ENCODE measurements at places on chromosomes 16 and 17. TPM values are rescaled to one million over a fixed set of nuclear protein-coding genes. Genes with fewer than 3 reads are reported as not detected.

GRCh38 chr17:57707892-57708291 lies 37.2 kb downstream of the CCDC182 start:
- no peak overlapping the region for H3K27ac ChIP-seq
- DNase-seq = no peak
- no peak overlapping the region for H3K4me3 ChIP-seq
- H3K4me1 ChIP-seq = no peaks in the 10 kb centered on the region
- peaks cover 9% of the 10 kb centered on the region for H3K27me3 ChIP-seq

Gene NGFR
- not detected for total RNA-seq

DNA sequence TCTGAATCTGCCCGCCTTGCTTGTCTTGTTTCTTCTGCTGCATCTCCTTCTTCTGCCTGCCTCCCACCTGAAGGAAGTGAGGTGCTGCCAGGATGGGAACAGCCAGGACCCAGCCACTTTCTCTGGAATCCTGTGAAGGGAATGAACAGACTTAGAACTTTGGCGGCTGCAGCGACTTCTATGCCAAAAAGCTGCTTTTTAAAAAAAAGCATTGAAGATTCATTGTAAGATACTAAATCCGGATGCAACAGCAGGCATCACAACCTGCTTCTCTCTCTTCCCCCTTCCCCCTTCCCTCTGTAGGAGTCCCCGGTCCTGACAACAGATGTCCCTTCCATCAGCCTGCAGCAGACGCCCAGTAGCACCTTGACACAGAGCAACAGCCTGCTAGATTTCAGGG lies 176.3 kb downstream of the HS3ST4 start:
- no peak for DNase-seq
- H3K27me3 ChIP-seq = no peaks in the 10 kb centered on the region
- H3K36me3 ChIP-seq = no peaks in the 10 kb centered on the region
- no peaks in the 10 kb centered on the region for H3K4me1 ChIP-seq

GRCh38 chr17:40980596-40980995 lies 3.5 kb downstream of the KRT40 start:
- no peaks in the 10 kb centered on the region for H3K4me1 ChIP-seq
- no peak overlapping the region for H3K27ac ChIP-seq
- H3K36me3 ChIP-seq = no peaks in the 10 kb centered on the region
- H3K4me3 ChIP-seq = no peak overlapping the region
- H3K27me3 ChIP-seq = no peaks in the 10 kb centered on the region

- H3K4me3 ChIP-seq = no peak overlapping the region
- H3K4me1 ChIP-seq = no peaks in the 10 kb centered on the region
- no peak overlapping the region for H3K27ac ChIP-seq
- peak; percentile 63 for DNase-seq
- no peaks in the 10 kb centered on the region for H3K36me3 ChIP-seq
Observed at GRCh38 chr16:81818568-81818896, 39.4 kb downstream of the PLCG2 start.

DNA sequence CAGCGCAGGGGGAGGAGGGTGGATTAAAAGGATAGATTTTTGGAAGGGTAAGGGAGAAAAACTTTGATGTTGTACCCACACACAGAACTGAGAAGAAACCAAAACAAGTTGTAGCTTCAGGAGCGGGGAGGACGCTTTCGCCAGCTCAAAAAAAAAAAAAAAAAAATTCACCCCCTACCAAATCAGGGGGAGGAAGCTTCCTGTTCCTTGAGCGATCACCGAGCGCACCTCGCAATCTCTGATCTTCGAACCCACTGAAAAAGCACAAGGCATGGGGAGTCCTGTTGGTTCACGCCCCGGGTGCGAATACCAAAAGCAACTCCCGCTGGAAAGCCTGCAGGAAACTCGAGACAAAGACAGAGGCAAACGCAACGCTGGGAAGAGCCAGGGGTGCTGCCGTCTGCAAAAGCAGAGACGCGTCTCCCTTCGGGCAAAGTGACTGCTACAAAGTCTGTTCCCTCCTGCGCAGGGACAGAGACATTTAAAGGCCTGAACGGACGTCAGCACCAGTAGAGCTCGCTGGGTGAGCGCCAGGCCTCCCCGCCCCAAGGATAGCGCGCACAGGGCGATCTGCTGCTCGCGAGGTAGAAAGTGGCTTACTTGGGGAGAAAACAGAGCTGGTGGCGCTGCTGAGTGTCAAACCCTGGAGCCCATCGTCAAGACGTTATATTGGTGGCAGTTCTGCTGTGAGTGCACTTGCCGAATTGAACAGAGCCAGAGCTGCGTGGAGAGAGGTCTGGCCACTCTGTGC lies 190.4 kb downstream of the USP22 start:
- no peaks in the 10 kb centered on the region for H3K36me3 ChIP-seq
- H3K27me3 ChIP-seq = peaks cover 19% of the 10 kb centered on the region
- no peaks in the 10 kb centered on the region for H3K4me1 ChIP-seq
- no peak for DNase-seq
- no peak overlapping the region for H3K4me3 ChIP-seq
- no peak overlapping the region for H3K27ac ChIP-seq

DNA sequence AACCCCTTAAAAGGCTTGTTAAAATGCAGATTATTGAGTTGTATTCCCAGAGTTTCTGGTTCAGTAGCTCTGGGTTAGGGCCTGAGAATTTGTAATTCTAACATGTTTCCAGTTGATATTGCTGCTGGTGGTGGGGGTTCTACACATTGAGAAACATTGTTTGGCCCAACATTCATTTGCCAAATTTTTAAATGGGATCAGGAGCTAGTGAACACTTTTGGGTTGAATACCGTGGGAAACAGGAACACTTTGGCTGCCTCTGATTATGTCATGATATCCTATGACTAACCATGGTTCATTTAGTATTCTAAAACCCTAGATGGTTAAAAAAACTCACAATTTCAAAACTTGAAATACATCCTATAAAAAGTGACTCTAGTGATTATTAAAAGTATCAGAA lies 89.3 kb downstream of the RPGRIP1L start:
- peaks cover 3% of the 10 kb centered on the region for H3K4me1 ChIP-seq
- H3K4me3 ChIP-seq = no peak overlapping the region
- no peak overlapping the region for H3K27ac ChIP-seq
- DNase-seq = peak; percentile 68
- no peaks in the 10 kb centered on the region for H3K36me3 ChIP-seq
- no peaks in the 10 kb centered on the region for H3K27me3 ChIP-seq

Gene DLX4
- total RNA-seq = not detected

DNA sequence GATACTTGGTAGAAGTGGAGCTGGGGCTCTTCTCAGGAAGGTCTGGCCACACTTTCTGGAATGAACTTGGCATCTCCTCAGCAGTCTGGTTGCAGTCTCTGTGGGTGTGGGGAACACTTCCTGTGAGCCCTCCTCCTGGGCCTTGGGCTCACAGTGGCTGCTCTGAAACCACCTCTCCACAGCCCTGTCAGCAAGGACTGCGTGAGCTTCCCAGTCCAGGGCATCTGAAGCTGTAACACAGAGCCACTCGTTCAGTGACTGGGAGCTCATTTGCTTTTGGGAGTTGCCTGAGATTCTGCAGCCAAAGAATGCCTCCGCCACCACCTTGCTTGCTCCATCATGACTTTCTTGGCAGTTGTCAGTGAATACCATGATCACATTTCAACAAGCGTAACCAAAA lies 60.0 kb downstream of the CLEC16A start:
- H3K4me3 ChIP-seq = no peak overlapping the region
- no peaks in the 10 kb centered on the region for H3K4me1 ChIP-seq
- no peaks in the 10 kb centered on the region for H3K36me3 ChIP-seq
- DNase-seq = no peak
- H3K27me3 ChIP-seq = no peaks in the 10 kb centered on the region

GRCh38 chr16:86080131-86080875 lies 181.3 kb downstream of the IRF8 start:
- no peak overlapping the region for H3K4me3 ChIP-seq
- DNase-seq = no peak
- no peaks in the 10 kb centered on the region for H3K27me3 ChIP-seq
- no peak overlapping the region for H3K27ac ChIP-seq
- no peaks in the 10 kb centered on the region for H3K4me1 ChIP-seq

GRCh38 chr16:56880176-56880575 lies 15.2 kb downstream of the SLC12A3 start:
- H3K27me3 ChIP-seq = no peaks in the 10 kb centered on the region
- no peaks in the 10 kb centered on the region for H3K36me3 ChIP-seq
- H3K4me1 ChIP-seq = no peaks in the 10 kb centered on the region

Gene ZNF423
- total RNA-seq = 3.2 TPM

DNA sequence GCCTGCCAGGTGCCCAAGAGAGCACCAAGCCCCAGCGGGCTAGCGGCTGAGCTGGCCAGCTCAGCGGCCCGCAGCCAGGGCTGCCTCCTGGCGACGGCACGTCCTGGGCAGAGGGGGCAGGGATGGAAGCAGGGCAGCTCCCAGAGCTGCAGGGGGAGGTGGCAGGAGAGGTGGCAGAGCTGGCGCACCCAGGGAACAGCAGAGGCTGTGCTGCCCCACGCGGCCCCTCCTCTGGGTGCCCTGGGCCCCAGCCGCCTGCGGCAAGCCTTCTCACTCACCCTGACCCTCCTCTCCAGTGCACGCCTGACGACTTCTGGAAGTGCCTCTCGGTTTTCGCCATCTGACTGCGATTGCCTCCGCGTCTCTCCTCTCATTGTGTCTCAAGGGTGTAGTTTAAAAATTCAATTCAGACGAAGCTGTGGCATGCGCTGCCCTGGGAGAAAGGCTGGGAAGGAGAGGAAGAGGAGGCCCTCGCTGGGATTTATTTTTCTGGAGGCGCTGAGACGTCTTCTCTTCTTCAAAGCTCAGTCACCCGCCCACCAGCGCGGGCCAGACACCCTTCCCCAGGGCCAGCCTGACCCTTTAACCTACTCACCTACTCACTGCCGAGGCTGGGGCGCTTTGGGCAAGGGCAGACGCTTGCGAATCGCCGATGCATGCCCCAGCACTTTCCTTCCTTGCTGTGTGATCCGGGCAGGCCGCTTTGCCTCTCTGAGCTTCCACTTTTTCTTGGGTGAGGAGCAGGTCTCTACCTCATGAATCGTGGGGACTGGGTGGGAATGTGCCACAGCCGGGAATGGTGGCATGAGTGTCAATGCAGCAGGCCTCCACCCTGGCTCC lies 24.9 kb downstream of the GSE1 start:
- no peak overlapping the region for H3K27ac ChIP-seq
- peaks cover 5% of the 10 kb centered on the region for H3K4me1 ChIP-seq
- DNase-seq = no peak
- no peaks in the 10 kb centered on the region for H3K27me3 ChIP-seq
- no peaks in the 10 kb centered on the region for H3K36me3 ChIP-seq
- H3K4me3 ChIP-seq = no peak overlapping the region

DNA sequence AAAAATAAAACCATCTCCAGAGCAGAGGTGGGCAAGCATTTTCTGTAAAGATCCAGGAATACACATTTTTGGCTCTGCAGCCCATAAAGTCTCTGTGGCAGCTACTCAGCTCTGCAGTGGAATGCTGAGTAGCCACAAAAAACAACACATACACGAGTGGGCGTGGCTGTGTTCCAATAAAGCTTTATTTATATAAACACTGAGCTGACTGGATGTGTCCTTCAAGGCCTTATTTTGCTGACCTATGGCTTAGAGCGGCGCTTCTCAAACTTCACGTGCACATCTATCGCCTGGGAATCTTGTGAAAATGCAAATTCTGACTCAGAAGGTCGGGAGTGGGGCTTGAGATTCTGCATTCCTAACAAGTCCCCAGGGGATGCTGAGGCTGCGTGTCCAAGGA lies 39.7 kb downstream of the XYLT1 start:
- no peaks in the 10 kb centered on the region for H3K27me3 ChIP-seq
- no peaks in the 10 kb centered on the region for H3K36me3 ChIP-seq
- H3K4me1 ChIP-seq = no peaks in the 10 kb centered on the region
- DNase-seq = no peak

DNA sequence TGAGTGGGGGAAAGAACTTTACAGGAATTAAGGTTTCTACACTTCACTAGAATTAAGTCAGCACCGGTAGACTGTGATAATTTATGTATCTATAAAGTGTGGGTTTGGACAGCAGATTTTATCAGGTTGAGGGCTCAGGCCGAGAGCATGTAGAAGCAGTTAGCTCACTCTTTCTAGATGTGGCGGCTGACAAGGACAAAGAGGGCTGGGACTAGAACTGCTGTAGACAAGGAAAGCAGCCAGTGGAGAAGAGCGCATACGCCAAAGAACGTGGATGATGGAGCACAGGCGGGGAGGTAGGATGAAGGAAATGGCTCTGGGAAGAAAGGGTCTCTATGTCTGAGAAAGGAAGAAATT lies 504 bp upstream of the GOSR1 start:
- no peak overlapping the region for H3K27ac ChIP-seq
- no peak for DNase-seq

DNA sequence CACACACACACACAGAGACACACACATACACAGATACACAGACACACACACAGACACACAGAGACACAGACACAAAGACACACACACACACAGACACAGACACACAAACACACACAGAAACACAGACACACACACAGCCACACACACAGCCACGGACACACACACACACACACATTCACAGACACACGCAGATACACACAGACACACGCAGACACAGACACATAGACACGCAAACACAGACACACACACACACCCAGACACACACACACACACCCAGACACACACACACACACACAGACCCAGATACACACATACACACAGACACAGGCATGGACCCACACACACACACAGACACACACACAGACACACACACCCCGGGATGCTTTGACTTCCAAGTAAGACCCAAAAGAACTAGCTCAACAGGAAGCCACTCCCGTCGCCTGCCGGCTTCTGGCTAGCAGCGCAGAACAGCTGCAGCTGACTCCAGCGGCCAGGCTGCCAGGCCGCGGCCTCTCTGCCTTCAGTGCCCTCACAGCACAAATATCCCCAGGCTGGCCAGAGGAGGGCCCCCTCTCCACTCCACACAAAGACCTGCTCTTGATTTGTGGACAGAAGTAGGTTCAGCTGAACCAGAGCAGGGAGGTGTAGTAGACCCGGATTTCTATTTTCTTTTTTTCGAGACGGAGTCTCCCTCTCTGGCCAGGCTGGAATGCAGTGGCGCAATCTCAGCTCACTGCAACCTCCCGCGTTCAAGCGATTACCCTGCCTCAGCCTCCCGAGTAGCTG lies 6.0 kb upstream of the CHRNE start:
- H3K27me3 ChIP-seq = no peaks in the 10 kb centered on the region
- no peaks in the 10 kb centered on the region for H3K36me3 ChIP-seq
- no peaks in the 10 kb centered on the region for H3K4me1 ChIP-seq
- no peak overlapping the region for H3K4me3 ChIP-seq
- H3K27ac ChIP-seq = no peak overlapping the region

DNA sequence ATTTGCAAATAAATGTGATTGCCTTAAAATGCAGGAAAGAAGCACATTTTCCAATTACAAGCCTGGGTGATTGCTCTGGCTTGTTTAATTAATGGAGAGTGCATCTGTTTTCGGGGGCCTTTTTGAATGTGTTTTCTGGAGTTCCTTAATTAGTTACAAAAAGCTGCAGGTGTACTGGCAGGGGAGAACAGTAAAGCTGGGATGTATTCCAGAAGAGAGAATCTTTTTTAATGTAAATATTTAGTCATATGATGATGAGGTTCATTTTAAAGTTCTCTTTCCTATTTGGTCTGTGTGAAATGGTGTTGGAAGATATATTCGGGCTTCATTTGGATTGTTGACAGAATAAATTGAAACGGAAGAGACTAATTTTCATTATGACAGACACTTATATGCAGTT lies 70.9 kb upstream of the N4BP1 start:
- no peak overlapping the region for H3K27ac ChIP-seq
- no peaks in the 10 kb centered on the region for H3K4me1 ChIP-seq
- no peaks in the 10 kb centered on the region for H3K27me3 ChIP-seq
- DNase-seq = no peak
- H3K4me3 ChIP-seq = no peak overlapping the region

All from endothelial cell of umbilical vein (primary cell).